Occipital lobe (tissue), 3 donors: ENCODE measurements at places on chromosomes 2 and 18. TPM values are rescaled to one million over a fixed set of nuclear protein-coding genes. Genes with fewer than 3 reads are reported as not detected.

The CEP192 gene
- total RNA-seq, result 66.3 TPM

- DNase-seq, result no peak
Observed at GRCh38 chr2:235046589-235046988, 94.8 kb downstream of the SH3BP4 start.

- no peak for DNase-seq
Observed at GRCh38 chr2:134716721-134717243, 2.0 kb downstream of the TMEM163 start.

- no peak for DNase-seq
Observed at GRCh38 chr2:96664366-96664925, 21.9 kb downstream of the FER1L5 start.

The NFU1 gene
- total RNA-seq, result 51.5 TPM

DNA sequence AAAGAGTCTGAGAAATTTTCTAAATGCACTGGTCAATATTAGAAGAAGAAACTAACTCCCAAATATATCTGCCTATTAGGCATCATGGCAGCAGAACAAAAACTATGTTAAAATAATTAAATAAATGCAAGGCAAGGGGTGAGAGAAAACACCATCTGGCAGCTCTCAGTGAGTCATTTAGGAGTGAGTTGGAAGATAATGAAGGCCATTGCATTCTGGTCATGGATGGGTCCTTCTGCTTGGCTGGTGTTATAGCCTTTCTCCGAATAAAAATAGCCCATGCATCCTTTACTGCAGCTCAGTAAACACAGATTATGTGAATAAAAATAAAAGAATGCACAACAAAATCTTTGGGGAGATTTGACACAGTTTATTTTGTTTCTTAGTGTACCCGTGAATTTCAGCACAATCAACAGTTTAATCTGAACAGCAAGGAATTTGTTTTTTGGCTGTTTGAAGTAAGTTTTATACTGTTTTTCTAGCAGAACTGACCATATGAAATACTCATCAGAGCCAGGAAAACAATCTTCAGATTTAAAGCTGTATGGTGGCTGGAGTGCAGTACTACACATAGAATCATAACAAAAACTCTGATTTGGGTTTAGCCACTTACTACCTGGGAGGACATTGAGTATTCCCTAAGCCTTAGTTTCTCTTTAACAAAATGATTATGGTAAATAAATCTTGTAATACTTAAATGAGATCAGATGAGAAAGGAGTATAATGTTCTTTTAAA is 225.1 kb upstream of the ITGA4 start:
- DNase-seq, result no peak

DNA sequence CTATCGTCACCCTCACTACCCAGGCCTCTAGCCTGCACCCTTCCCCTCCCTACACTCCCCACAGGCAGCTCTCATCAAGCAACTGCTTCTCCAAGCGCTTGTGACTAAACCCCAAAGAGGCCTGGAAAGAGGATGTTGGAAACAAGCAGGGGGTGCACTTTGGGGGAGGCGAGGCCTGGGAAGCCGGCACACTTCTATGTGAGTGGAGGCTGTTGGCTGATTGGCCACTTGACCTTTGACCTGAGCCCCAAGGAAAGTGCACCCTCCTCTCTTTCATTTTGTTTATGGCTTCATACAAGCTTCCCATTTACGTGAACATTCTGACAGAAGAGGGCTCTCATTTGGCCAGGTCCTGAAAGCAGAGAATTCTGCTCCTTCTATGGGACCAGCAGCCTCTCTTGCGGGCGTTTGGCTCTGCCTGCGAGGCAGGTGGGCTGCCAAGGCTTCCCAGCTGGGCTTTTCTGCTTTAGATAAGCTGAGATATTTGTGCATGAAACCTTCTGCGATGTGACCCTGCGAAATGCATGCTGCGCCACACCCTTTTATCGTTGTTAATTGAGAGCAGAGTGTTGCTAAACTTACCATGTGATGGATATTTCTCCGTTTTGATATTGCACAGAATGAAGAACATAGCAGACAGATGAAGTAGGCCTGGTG is 134.8 kb upstream of the NCK2 start:
- no peak for DNase-seq

GRCh38 chr18:49072940-49073339 is 122.2 kb upstream of the SMAD7 start:
- no peak for DNase-seq

DNA sequence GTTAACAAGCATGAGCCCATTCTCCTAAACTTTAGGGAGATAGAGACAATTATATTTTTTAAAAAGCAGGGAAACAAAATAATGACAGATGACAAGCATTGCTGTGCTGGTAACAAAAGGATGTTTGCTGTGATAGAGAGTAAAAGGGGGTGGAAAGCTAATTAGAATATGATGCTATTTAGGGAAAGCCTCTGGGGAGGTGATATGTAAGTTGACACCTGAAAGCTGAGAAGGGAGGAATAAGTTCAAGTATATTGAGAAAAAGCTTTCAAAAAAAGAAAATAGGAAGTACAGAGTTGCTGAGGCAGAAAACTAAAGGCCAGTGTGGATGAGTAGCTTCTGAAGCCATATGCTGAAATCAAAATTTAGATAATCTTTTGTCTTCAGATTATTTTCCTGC is 565.2 kb upstream of the NRXN1 start:
- no peak for DNase-seq

GRCh38 chr2:68279691-68280090 is 27.4 kb upstream of the PPP3R1 start:
- DNase-seq, result no peak

The DPP10 gene
- 76.7 TPM for total RNA-seq

The IL1B gene
- 0.78 TPM for total RNA-seq
